ENCODE measurements at places on chromosomes 6 and 20. TPM values are rescaled to one million over a fixed set of nuclear protein-coding genes. Genes with fewer than 3 reads are reported as not detected.

GRCh38 chr6:49110916-49111315 is 352.1 kb downstream of the MMUT start:
- H3K4me3 ChIP-seq = no peak overlapping the region
- H3K27ac ChIP-seq = no peak overlapping the region
- H3K36me3 ChIP-seq = no peaks in the 10 kb centered on the region
- no peak for DNase-seq

- DNase-seq = no peak
- no peak overlapping the region for H3K4me3 ChIP-seq
- H3K27me3 ChIP-seq = no peaks in the 10 kb centered on the region
- no peaks in the 10 kb centered on the region for H3K36me3 ChIP-seq
- H3K27ac ChIP-seq = no peak overlapping the region
Observed at GRCh38 chr20:18018100-18018499, 39.6 kb downstream of the OVOL2 start.

DNA sequence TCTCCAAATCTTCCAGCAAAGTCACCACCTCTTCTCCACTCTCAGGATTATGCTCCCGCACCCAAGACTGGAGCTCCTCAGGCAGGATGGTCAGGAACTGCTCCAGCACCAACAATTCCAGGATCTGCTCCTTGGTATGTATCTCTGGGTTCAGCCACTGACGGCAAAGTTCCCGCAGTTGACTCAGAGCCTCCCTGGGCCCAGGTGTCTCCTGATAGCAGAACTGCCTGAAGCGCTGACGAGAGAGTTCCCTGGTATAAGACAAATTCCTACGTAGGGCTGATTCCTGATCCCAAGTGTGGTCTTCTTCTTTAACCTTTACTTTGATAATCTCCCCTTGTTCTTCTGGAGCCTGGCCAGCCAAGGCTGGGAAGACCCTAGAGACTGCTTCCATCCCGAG is 60.6 kb downstream of the GPX5 start:
- no peak for DNase-seq
- no peaks in the 10 kb centered on the region for H3K4me1 ChIP-seq
- peak overlapping the region; percentile 86 for H3K4me3 ChIP-seq
- H3K36me3 ChIP-seq = no peaks in the 10 kb centered on the region
- H3K27ac ChIP-seq = no peak overlapping the region

DNA sequence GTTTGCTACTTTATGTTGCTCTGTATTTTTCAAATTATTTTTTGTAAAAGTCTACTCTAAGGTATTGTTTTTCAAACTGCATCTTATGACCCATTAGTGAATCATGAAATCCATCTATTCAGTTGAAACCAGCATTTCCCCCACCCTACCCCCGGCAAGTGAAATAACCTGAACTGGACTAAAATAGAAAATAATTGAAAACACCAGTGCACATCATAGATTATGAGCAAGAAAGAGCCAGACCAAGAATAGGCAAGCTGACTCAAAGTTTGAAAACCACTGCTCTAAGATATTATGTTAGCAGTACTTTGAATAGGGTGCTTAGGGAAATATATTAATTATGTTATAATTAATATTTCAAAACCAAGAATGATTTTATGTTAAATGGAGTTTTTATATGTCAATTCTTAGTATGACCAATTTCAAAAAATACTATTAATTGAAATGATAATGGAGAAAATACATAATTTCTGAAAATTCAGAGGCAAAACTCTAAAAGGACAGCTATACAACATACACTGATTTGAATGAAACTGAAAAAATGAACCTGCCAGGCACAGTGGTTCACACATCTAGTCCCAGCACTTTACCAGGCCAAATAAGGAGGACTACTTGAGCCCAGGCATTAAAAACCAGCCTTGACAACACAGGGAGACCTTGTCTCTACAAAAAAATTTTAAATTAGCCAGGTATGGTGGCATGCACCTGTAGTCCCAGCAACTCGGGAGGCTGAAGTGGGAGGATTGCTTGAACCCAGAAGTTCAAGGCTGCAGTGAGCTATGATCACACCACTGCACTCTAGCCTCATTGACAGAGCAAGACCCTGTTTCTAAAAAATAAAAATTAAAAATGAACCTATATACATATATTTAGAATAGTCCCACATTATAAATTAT is 112.0 kb downstream of the CDK19 start:
- H3K27ac ChIP-seq = no peak overlapping the region
- H3K4me1 ChIP-seq = no peaks in the 10 kb centered on the region
- no peak for DNase-seq
- H3K36me3 ChIP-seq = no peaks in the 10 kb centered on the region
- H3K27me3 ChIP-seq = no peaks in the 10 kb centered on the region

GRCh38 chr6:111625461-111626391 is 20.0 kb upstream of the TRAF3IP2 start:
- H3K36me3 ChIP-seq = no peaks in the 10 kb centered on the region
- peak; percentile 40 for DNase-seq
- no peak overlapping the region for H3K27ac ChIP-seq
- H3K4me1 ChIP-seq = no peaks in the 10 kb centered on the region
- H3K4me3 ChIP-seq = no peak overlapping the region

DNA sequence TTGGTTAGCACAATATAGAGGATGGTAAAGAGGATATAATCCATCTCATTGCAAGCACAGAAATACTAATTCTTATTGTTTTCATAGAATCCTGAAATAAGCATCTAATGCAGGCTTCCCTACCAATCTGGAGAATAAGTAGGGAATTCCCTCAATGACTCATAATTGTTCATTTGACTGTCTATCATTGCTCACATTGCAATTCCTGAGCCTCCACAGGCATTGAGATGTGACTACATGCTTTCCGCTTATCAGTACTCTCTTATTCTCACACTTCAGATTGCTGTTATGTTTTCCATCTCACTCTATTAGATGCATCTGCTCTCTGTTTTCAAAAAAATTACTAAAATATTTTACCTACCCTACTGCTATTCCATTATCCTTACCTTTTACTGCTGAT is 216.2 kb upstream of the PRSS16 start:
- no peaks in the 10 kb centered on the region for H3K4me1 ChIP-seq
- no peak for DNase-seq
- H3K27ac ChIP-seq = no peak overlapping the region
- no peak overlapping the region for H3K4me3 ChIP-seq

GRCh38 chr6:4698901-4699659 is 77.1 kb upstream of the CDYL start:
- no peak overlapping the region for H3K27ac ChIP-seq
- no peak for DNase-seq
- no peak overlapping the region for H3K4me3 ChIP-seq
- no peaks in the 10 kb centered on the region for H3K4me1 ChIP-seq
- H3K27me3 ChIP-seq = no peaks in the 10 kb centered on the region

- no peak overlapping the region for H3K27ac ChIP-seq
- H3K27me3 ChIP-seq = no peaks in the 10 kb centered on the region
- H3K36me3 ChIP-seq = no peaks in the 10 kb centered on the region
- H3K4me1 ChIP-seq = no peaks in the 10 kb centered on the region
Observed at GRCh38 chr6:140729521-140729920, 1355.1 kb upstream of the CITED2 start.

DNA sequence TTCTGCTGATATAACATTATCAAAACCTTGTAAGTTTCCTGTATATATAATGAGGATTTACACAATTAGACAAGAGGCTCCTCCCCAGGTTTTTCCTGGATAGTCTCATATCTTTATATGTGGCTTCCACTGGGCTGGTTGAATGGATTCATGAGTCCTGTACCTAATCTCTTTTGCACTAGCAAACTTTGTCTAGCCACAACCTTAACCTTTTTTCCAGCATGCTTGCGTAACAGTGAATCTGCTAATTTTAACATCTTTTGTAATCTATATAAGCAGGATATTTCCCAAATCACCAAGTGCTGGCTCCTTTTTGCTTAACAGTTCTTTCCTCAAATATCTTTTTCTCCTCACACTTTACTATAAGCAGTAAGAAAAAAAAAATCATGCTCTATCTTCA is 153.6 kb downstream of the COL21A1 start:
- DNase-seq = no peak
- H3K36me3 ChIP-seq = no peaks in the 10 kb centered on the region
- no peak overlapping the region for H3K27ac ChIP-seq

GRCh38 chr6:137155830-137156229 is 17.6 kb downstream of the IL22RA2 start:
- no peak overlapping the region for H3K4me3 ChIP-seq
- no peak overlapping the region for H3K27ac ChIP-seq
- no peaks in the 10 kb centered on the region for H3K36me3 ChIP-seq
- no peak for DNase-seq
- no peaks in the 10 kb centered on the region for H3K4me1 ChIP-seq

DNA sequence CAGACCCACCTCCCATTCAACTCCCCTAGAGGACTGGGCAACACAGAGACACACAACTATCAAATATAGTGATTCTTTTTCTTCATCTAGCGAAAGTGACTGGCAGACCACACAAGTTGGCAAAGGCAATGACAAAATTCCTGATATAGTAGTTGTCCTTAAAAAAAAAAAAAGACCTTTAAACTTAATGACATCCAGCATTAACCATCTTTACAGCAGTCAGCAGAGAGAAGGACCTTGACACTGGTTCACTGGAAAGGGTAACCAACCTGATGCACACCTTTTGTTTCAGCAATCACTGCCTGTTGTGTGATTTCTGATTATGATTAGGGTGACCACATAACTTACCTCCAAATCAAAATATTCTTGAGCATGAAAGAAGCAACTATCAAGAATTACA is 1.7 kb upstream of the CNKSR3 start:
- H3K27ac ChIP-seq = peak overlapping the region; percentile 72
- H3K27me3 ChIP-seq = no peaks in the 10 kb centered on the region
- H3K4me3 ChIP-seq = peak overlapping the region; percentile 5
- no peak for DNase-seq
- peaks cover 3% of the 10 kb centered on the region for H3K4me1 ChIP-seq

GRCh38 chr6:144083172-144083571 is 12.2 kb downstream of the SF3B5 start:
- H3K36me3 ChIP-seq = no peaks in the 10 kb centered on the region
- H3K27me3 ChIP-seq = no peaks in the 10 kb centered on the region
- no peak overlapping the region for H3K4me3 ChIP-seq
- H3K4me1 ChIP-seq = no peaks in the 10 kb centered on the region

GRCh38 chr6:3575166-3575565 is 118.3 kb upstream of the SLC22A23 start:
- no peak overlapping the region for H3K27ac ChIP-seq
- H3K4me1 ChIP-seq = peaks cover 2% of the 10 kb centered on the region
- no peaks in the 10 kb centered on the region for H3K27me3 ChIP-seq

DNA sequence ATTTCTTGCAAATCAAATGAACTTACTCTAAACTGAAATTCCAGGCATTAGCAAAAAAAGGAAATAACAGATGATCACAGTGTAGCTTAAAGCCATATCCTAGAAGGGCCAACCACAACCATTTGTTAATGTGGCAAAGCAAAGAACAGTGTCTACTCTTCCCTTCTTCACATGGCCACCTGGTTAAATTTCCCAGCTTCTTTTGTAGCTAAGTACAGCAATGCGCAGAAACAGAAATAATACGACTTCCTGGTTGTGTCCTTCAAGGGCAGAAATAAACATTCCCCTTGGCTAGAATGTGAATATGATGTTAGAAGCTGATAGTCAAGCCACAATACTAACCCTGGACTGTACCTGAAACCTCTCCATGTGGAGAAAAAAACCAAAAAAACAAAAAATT is 9.6 kb downstream of the SNX3 start:
- H3K36me3 ChIP-seq = no peaks in the 10 kb centered on the region
- no peak for DNase-seq
- peaks cover 7% of the 10 kb centered on the region for H3K4me1 ChIP-seq
- H3K4me3 ChIP-seq = no peak overlapping the region
- no peak overlapping the region for H3K27ac ChIP-seq

DNA sequence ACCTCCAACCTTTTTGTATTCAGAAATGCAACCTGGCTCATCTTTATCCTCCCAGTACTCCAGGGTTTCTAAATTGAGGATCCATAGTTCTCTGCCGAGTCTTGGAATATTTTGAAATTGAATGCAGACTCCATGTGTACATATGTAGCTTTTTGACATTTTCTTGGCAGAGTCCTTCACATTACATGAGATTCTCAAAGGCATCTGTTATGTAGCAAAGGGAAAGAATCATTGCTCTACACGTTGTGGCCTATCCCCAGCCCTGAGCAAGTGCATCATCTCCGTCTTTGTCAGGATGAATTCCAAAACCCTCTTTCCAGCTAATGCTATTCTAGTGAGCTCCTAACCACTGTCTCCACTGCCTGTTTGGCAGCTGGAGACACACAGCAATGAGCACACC is 742.9 kb downstream of the DHX35 start:
- H3K4me1 ChIP-seq = no peaks in the 10 kb centered on the region
- H3K27me3 ChIP-seq = no peaks in the 10 kb centered on the region
- no peak for DNase-seq
- no peaks in the 10 kb centered on the region for H3K36me3 ChIP-seq
- H3K27ac ChIP-seq = no peak overlapping the region

DNA sequence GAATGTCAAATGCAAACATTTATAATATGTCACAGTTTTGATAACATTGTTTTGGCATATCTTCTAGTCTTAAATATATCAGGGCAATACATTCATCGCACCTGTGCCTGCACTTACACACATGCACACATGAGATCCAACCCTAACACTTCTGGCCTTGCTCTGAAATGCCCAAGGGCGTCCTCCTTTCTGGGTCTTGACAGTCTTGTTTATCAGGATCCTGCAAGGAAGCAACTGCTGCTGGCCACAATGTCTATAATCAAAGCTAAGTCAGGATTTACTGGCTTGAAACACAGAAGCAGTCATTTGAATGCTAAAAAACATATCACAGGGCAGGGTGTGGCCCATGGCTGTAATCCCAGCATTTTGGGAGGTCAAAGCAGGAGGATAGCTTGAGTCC is 32.9 kb upstream of the FAM50B start:
- H3K27ac ChIP-seq = no peak overlapping the region
- no peak overlapping the region for H3K4me3 ChIP-seq
- no peaks in the 10 kb centered on the region for H3K27me3 ChIP-seq
- DNase-seq = no peak
- no peaks in the 10 kb centered on the region for H3K4me1 ChIP-seq

DNA sequence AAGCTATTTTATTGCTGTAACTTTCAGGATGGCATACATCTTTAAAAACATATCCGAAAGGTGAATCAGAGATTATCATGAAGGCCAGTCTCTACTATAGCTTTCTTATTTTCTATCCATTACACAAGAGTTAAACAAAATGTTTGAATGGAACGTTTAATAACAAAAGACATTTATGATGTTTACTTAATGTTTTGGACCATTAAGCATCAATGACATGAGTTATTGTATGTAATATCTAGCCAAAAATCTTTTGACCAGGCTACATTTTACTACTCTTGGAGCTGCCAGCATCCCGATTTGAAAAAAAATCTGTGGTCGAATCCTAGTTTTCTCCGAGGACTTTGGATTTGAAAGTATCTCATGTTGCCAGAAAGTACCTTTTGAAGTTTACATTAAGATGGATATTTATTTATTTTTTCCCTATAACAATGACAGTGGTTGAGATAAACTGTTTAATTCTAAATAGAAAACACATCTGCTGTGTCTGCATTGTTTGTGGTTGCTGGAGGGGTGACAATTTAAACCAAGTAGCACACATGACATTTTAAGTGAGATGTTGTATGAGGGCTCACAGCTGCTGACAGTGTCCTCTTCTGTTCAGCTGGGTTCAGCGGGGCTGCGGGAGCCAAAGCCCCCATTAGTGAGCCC is 293.7 kb upstream of the TCF21 start:
- H3K4me1 ChIP-seq = no peaks in the 10 kb centered on the region
- H3K36me3 ChIP-seq = no peaks in the 10 kb centered on the region
- no peaks in the 10 kb centered on the region for H3K27me3 ChIP-seq
- peak; percentile 91 for DNase-seq
- no peak overlapping the region for H3K4me3 ChIP-seq

GRCh38 chr6:1231941-1232340 is 80.0 kb upstream of the FOXQ1 start:
- no peak for DNase-seq
- no peaks in the 10 kb centered on the region for H3K4me1 ChIP-seq
- H3K36me3 ChIP-seq = no peaks in the 10 kb centered on the region
- H3K27me3 ChIP-seq = no peaks in the 10 kb centered on the region

The MCHR2 gene
- not detected for total RNA-seq

The ZSCAN9 gene
- total RNA-seq = 15.6 TPM

The BEND3 gene
- 3.6 TPM for total RNA-seq

The OR2W1 gene
- total RNA-seq = not detected

The CRIP3 gene
- 5.6 TPM for total RNA-seq
